Activated naive CD4-positive, alpha-beta T cell treated with anti-CD3 and anti-CD28 coated beads, Interleukin-2, amount 50 U/mL, for 16 hours (primary cell): ENCODE measurements at places on chromosomes 12 and 14.

- DNase-seq = no peak
Measured at GRCh38 chr14:81394739-81395138, 5.4 kb downstream of the STON2 start.

DNA sequence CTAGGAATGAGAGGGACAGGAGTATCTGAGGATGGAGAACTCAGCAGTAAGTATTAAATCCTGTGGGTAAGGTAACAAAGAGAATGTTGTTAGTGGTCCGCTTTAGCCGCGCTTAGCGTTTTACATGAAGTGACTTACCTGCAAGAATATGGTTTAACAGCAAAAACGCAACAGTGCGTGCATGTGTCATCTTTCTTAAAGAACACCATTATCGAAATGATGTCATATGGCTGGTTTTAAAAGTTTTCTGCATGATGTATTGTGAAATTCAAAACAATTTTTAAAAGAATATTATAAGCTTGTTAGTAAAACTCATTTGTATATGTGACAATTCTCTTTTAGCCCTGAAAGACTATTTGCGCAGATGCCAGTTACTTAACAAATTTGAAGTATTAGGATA, 1.7 kb downstream of the LEMD3 start:
- no peak for DNase-seq

DNA sequence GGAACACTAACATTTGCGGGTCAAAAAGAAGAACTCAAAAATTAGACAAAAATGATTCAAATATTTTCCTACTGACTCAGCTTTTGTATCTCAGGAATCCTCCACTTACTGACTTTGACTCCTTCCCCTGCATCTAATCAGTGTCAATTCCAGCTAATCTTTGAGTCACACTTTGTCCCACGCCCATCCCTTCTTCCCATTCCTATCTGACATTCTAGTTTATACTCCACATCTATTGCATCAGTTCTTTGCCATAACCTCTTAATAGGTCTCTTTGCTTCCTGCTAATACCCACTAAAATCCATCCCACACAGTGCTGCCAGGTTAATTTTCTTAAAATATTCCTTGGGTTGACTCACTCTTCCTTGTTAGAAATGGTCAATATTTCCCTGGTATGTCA, 19.1 kb downstream of the BBS10 start:
- no peak for DNase-seq

- DNase-seq = no peak
Measured at GRCh38 chr14:93343266-93343665, 3.7 kb upstream of the COX8C start.

- no peak for DNase-seq
Measured at GRCh38 chr12:5292651-5293050, 139.3 kb upstream of the NTF3 start.

DNA sequence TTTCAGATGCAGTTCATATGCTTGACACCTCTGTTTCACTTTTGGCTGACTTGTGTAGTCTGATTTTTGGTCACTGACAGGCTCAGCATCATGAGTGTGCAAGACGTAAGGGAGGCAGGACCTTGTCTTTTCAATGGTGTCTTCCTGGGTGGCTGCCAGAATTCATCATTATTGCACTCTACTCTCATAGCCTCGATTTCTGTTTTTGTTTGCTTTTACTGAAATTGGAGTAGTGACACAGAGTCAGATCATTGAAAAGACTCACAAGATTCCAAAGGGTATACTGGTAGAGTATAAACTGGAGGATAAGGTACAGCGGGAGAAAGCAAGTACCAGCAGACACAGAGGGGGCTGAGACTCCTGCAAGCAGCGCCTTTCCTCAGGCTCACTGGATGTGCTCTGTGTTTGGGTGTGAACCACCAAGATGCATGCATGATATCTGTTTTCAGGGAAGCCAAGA, 126.3 kb upstream of the FGD4 start:
- no peak for DNase-seq

DNA sequence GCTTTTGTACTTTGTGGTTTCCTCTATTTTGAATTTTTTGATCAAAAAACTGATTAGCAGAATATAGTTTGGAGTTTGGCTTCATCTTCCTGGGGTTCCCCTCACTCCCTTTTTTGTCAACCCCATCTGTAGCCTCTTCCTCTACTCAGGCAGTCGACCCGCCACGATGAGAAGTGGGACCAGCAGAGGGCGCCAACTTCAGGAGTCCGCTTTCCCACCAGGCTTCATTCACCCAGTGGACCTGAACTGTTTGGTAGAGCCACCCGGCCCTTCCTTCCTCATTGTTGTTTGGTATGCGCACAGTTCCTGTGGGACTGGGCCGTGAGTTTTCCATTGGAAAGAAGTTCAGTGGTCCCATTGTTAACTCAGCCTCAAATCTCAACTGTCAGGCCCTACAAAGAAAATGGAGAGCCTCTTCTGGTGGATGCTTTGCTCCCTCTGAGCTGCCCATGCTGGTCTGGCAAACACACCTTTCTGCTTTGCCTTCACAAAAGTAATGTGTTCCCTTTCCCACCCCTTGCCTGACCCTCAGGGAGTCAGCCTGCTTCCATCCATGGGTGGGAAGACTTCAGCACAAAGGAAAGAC, 21.7 kb downstream of the TMBIM6 start:
- DNase-seq = peak; percentile 76

DNA sequence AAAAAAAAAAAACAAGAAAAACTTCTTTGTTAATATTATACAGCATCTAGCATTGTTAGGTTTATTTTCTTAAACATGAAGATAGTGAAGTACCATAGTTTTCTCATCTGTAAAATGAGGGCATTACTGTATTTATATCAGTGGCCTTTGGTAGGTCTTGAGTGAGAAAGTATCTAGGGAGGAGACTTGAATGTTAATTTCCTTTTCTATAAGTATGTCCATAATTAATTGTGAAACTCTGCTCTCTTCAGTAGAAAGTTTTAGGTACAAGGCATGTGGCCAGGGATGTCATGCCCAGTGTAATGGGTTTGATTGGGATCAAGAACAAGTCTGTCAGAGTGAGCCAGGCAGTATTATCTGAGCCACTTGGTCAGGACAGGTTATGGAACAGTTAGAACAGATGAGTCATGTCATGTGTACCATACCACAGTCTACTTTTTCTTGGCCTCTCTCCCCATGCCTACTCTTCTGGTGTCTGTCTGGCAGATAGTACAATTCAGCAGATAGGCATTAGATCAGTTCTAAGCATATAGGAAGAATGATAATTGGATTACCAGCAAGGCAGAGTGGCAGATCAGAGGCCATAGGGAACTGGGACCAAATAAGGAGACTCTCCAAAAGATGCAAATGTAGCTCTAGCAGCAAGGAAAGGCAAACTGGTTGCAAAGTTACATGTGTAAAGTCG, 30.4 kb downstream of the FBXO34 start:
- no peak for DNase-seq
